ENCODE measurements at places on chromosomes 4 and X. TPM values are rescaled to one million over a fixed set of nuclear protein-coding genes. Genes with fewer than 3 reads are reported as not detected.

- no peaks in the 10 kb centered on the region for H3K36me3 ChIP-seq
- H3K27ac ChIP-seq, result no peak overlapping the region
- peaks cover 12% of the 10 kb centered on the region for H3K27me3 ChIP-seq
Observed at GRCh38 chr4:54658252-54659093, 716 bp downstream of the KIT start.

GRCh38 chr4:14912426-14912825, 89.9 kb upstream of the CPEB2 start:
- no peak for DNase-seq
- H3K4me3 ChIP-seq, result no peak overlapping the region
- H3K27ac ChIP-seq, result no peak overlapping the region
- no peaks in the 10 kb centered on the region for H3K36me3 ChIP-seq

DNA sequence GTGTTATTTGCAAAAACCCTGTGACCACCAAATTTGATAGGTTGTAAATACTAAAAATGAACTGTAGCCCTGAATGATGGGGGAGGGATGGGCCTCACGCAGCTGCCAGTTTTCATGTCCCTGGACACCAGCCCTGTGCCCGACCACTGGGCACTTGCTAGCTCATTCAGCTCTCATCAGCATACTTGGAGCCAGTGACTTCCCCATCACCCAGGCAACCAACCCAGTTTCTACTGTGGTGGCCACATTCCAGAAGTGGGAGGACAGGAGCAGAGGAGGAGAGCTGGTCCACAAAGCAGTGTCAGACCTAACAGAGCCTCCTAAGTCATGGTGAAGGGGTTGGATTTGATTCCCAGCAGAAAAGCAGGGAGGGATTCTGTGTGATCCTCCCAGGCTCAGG, 128.2 kb downstream of the CPEB2 start:
- H3K27ac ChIP-seq, result no peak overlapping the region
- peak; percentile 22 for DNase-seq
- 0 out of 2 replicates have a peak, but pooled peaks cover 5% of the 10 kb centered on the region for H3K4me1 ChIP-seq
- H3K4me3 ChIP-seq, result no peak overlapping the region
- H3K27me3 ChIP-seq, result peaks cover 15% of the 10 kb centered on the region
- H3K36me3 ChIP-seq, result no peaks in the 10 kb centered on the region

GRCh38 chr4:62517716-62518115, 1317.6 kb downstream of the ADGRL3 start:
- no peaks in the 10 kb centered on the region for H3K27me3 ChIP-seq
- no peak for DNase-seq
- no peak overlapping the region for H3K4me3 ChIP-seq
- H3K36me3 ChIP-seq, result no peaks in the 10 kb centered on the region
- H3K4me1 ChIP-seq, result no peaks in the 10 kb centered on the region
- H3K27ac ChIP-seq, result no peak overlapping the region

GRCh38 chrX:16992445-16992844, 46.0 kb downstream of the REPS2 start:
- no peak overlapping the region for H3K4me3 ChIP-seq
- no peaks in the 10 kb centered on the region for H3K36me3 ChIP-seq
- H3K4me1 ChIP-seq, result no peaks in the 10 kb centered on the region
- no peak for DNase-seq
- no peaks in the 10 kb centered on the region for H3K27me3 ChIP-seq
- no peak overlapping the region for H3K27ac ChIP-seq

GRCh38 chr4:97900229-97900628, 243.0 kb downstream of the STPG2 start:
- no peaks in the 10 kb centered on the region for H3K36me3 ChIP-seq
- DNase-seq, result no peak
- no peaks in the 10 kb centered on the region for H3K4me1 ChIP-seq
- H3K27ac ChIP-seq, result no peak overlapping the region
- H3K4me3 ChIP-seq, result no peak overlapping the region
- no peaks in the 10 kb centered on the region for H3K27me3 ChIP-seq

DNA sequence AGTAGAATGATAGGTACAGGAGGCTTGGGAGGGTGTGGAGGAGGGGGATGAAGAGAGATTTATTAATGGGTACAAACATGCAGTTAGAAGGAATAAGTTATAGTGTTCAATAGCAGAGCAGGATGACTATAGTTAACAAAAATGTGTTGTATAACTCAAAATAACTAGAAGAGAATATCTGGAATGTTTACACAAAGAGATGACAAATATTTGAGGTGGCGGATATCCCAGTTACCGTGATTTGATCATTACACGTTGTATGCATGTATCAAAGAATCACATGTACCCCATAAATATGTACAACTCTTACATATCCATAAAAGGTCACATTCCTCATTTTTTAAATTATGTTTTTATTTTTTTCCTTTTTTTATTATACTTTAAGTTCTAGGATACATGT, 456.6 kb downstream of the MAGEB5 start:
- H3K4me3 ChIP-seq, result no peak overlapping the region
- no peak for DNase-seq
- no peaks in the 10 kb centered on the region for H3K36me3 ChIP-seq
- no peaks in the 10 kb centered on the region for H3K4me1 ChIP-seq
- no peak overlapping the region for H3K27ac ChIP-seq

DNA sequence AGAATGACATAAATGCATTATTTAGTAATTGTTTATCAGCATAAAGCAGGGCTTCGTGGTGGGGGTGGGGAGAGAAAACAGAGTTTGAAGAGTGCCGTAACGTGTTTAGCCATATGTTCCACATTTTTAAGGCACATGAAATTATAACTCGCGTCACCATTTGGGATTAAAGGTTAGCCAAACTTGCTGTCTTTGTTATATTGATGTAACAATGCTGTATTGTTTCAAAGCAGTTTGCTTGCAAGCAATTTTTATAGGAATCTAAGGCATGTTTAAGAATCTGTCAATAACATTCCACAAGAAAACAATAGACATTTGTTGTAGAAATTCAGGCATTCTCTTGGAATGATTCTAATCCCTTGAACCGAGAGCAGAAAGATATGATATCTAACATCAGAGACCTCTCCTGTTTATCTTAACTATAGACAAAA, 78.3 kb downstream of the CLDN22 start:
- H3K4me1 ChIP-seq, result peaks cover 15% of the 10 kb centered on the region
- H3K27me3 ChIP-seq, result no peaks in the 10 kb centered on the region
- no peak overlapping the region for H3K4me3 ChIP-seq

- no peak overlapping the region for H3K4me3 ChIP-seq
- H3K27me3 ChIP-seq, result no peaks in the 10 kb centered on the region
- no peak for DNase-seq
- peaks cover 31% of the 10 kb centered on the region for H3K4me1 ChIP-seq
Observed at GRCh38 chr4:54497947-54498346, 159.8 kb upstream of the KIT start.

The OTUD6A gene
- total RNA-seq, result not detected

The NPNT gene
- not detected for total RNA-seq

The CSAG1 gene
- not detected for total RNA-seq

Measured in GM23248 (cell line).